Spleen (tissue), 13 donors: ENCODE measurements at places on chromosomes 3 and 15. TPM values are rescaled to one million over a fixed set of nuclear protein-coding genes. Genes with fewer than 3 reads are reported as not detected.

DNA sequence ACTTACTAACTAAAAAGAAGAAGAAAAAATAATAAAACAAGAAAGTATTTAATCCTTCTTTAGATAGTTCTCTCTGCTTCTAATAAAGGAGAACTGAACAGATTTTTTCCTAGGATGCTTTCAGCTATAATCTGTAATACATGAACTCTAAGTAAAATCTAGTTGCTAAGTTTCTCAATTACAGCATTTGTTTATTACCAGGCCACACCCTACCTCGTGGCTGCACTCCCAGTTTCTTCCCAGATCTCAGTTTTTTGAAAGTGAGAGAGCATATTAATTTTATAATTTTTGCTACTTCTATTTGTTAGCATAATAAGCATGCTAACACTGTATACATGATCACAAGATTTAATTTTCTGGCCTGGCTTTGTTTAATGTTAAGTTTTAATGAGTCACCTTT, 258.3 kb downstream of the IL5RA start:
- no peak overlapping the region for H3K27ac ChIP-seq
- no peaks in the 10 kb centered on the region for H3K4me1 ChIP-seq
- H3K27me3 ChIP-seq, result no peaks in the 10 kb centered on the region
- no peak for DNase-seq
- H3K36me3 ChIP-seq, result no peaks in the 10 kb centered on the region

MCCC1 gene
- polyA plus RNA-seq, result 29.7 TPM

DNA sequence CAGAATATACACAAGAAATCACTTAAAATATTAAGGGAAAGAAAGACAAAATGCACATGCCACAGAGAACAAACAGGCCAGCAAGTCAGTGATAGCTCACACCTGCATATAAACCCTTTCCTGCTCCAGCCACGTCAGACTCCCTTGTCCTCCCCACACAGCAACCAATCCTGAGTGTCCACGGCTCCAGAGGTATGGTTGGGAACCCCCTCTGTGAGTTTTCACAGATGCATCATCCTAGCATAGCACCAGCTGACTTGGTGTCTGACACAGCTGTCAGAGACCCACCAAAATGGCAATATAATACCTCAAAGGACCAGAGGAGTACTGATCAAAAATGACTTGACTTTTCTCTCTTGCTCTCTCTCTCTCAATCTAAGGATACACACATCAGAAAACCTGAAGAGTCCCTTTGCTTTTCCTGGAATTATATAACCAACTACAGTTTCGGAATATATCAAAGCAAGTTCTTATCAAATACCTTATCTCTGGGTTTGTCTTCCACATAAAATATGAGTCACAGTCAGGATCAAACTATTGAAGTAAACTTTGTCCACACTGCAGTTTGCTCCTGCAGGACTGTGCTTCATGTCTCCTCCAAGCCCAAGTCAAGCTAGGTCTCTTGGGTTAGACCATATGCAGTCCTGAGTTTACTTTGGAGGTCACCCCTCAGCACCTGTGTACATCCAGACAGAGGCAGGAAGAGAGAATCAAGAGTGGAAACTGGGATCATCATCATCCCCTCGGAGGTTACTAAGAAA, 187.1 kb upstream of the THBS1 start:
- no peak for DNase-seq
- no peaks in the 10 kb centered on the region for H3K4me1 ChIP-seq
- no peak overlapping the region for H3K27ac ChIP-seq
- H3K4me3 ChIP-seq, result no peak overlapping the region
- H3K27me3 ChIP-seq, result no peaks in the 10 kb centered on the region

ZFAND6 gene
- 68.0 TPM for polyA plus RNA-seq

DNA sequence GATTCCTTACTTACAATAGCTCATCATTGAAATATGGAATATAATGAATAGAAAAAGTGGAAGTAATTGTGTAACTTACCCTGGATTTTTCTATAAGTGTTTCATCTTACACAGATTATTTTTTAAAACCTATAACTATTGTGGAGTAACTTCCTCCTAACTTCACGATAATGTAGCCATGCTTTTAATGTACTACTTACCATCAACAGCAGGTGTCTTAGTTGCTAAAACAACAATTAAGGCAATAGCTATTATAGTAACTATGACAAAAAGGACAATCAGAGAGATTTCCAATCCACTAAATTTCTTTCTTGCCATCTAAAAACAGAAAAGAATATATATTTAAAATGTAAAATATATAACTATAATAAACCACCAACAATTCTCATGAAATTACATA, 2.6 kb downstream of the SI start:
- no peaks in the 10 kb centered on the region for H3K36me3 ChIP-seq
- no peak for DNase-seq
- H3K4me1 ChIP-seq, result no peaks in the 10 kb centered on the region
- H3K27ac ChIP-seq, result no peak overlapping the region
- no peaks in the 10 kb centered on the region for H3K27me3 ChIP-seq

CD276 gene
- polyA plus RNA-seq, result 19.7 TPM

- no peak for DNase-seq
- H3K36me3 ChIP-seq, result no peaks in the 10 kb centered on the region
- H3K4me1 ChIP-seq, result no peaks in the 10 kb centered on the region
- no peak overlapping the region for H3K27ac ChIP-seq
- no peaks in the 10 kb centered on the region for H3K27me3 ChIP-seq
- no peak overlapping the region for H3K4me3 ChIP-seq
Measured at GRCh38 chr3:57141719-57142410, 23.3 kb downstream of the IL17RD start.

SGO1 gene
- 2.0 TPM for polyA plus RNA-seq

DNA sequence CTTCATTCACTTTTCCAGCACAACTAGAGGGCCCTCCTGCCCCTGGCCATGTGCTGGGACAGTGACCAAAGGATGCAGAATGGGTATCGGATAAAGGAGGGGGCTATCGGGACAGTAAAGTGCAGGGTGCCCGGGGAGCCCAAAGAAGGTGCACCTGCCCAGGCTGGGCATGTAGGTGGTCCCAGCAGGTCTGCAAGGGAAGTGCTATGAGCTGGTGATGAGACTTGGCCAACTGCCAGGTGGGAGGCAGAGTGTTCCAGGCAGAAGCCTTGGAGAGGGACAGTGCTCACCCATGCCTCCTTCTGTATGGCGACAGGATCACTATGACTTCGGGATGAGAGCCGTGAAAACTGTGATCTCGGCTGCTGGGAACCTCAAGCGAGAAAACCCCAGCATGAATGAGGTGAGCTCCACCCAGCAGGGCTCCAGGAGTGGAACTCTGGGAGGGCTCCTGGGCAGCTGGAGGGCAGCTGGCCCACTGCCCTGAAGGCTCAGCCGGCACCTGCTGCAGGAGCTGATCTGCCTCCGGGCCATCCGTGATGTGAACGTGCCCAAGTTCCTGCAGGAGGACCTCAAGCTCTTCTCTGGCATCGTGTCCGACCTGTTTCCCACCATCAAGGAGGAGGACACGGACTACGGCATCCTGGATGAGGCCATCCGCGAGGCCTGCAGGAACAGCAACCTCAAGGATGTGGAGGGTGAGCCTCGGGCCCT, 48.4 kb downstream of the DNAH1 start:
- H3K27ac ChIP-seq, result no peak overlapping the region

AHSG gene
- polyA plus RNA-seq, result not detected

GRCh38 chr3:136186344-136186743, 9.8 kb downstream of the MSL2 start:
- DNase-seq, result no peak
- H3K36me3 ChIP-seq, result no peaks in the 10 kb centered on the region
- peaks cover 62% of the 10 kb centered on the region for H3K4me1 ChIP-seq
- no peak overlapping the region for H3K27ac ChIP-seq
- H3K4me3 ChIP-seq, result no peak overlapping the region

COL8A1 gene
- 0.52 TPM for polyA plus RNA-seq

DNA sequence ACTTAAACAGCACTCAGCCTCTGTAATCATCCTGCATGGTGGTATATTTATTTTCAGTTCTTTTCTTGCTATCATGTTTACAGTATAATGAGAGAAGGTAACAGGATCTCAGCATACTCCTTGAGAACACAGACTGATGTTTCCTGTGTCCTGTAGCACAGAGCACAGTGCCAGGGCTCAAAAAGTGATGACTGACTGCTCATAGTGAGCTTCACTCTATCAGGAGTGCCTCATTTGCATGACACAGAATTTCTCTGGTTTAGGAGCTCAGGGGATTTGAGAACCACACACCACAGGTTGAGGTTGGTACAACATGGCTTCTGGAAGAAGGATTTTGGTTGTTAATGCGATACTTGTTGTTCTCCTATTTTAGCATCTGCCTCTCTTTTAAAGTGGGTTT, 68.5 kb upstream of the SLC2A2 start:
- no peaks in the 10 kb centered on the region for H3K36me3 ChIP-seq
- H3K4me3 ChIP-seq, result no peak overlapping the region
- no peak for DNase-seq
- H3K27me3 ChIP-seq, result no peaks in the 10 kb centered on the region
- no peak overlapping the region for H3K27ac ChIP-seq

GRCh38 chr3:126936853-126937425, 46.0 kb upstream of the PLXNA1 start:
- peak; percentile 34 for DNase-seq
- peaks cover 76% of the 10 kb centered on the region for H3K4me1 ChIP-seq
- no peaks in the 10 kb centered on the region for H3K27me3 ChIP-seq
- no peak overlapping the region for H3K27ac ChIP-seq
- H3K4me3 ChIP-seq, result no peak overlapping the region
